ENCODE measurements at places on chromosomes 13 and 19. TPM values are rescaled to one million over a fixed set of nuclear protein-coding genes. Genes with fewer than 3 reads are reported as not detected.
A peak's percentile ranks its signal among the peaks of the same experiment; 100 is the strongest.

GRCh38 chr19:50829801-50830200 lies 3.6 kb downstream of the KLK15 start:
- DNase-seq, result no peak

Gene SH2D3A
- total RNA-seq, result 3.3 TPM

Gene SIGLEC10
- 500 TPM for total RNA-seq

Gene MED26
- 23.7 TPM for total RNA-seq

DNA sequence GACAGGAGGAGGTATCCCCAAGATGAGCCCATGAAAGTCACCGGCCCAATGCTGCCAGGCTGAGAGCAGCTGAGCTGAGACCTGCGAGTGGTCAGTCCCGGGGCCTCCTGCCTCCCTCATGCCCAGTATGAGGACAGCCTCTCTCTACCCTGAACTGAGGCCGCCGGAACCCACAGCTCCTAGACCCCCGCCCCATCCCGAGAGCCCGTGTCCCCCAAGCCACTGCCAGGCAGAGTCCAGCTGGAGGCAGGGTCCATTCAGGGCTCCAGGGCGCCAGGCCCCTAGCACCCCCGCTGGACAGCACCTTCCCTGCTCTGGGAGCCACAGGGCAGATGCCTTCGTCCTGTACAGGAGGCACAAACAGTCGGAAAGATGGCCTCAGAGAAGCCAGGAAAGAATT lies 38.7 kb downstream of the MLLT1 start:
- no peak for DNase-seq

GRCh38 chr19:10848230-10848856 lies at the start of gene C19orf38:
TSS of gene C19orf38 (plus strand) at chr19:10848415. CDS start at chr19:10848509, 94 bp downstream.
- no peak for DNase-seq

DNA sequence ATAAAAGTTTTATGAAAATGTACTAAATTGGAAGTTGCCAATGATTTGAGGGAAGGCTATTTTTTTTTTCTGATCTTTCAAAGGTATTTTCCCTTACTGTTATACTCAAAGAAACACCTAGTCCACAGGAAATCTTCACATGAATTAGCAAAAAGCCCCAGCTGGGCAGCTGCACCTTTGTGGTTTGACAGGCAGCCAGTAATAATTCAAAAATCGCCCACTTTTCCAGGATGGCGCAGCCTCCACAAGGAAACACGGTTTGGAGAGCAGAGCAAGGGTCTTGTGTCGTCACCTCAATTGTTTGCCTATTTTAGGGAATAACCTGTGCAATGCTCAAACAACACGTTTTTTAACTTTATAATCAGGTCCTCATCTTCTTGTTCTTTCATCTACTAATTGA lies 324.9 kb upstream of the GPC6 start:
- no peak for DNase-seq

Gene GPR12
- not detected for total RNA-seq

DNA sequence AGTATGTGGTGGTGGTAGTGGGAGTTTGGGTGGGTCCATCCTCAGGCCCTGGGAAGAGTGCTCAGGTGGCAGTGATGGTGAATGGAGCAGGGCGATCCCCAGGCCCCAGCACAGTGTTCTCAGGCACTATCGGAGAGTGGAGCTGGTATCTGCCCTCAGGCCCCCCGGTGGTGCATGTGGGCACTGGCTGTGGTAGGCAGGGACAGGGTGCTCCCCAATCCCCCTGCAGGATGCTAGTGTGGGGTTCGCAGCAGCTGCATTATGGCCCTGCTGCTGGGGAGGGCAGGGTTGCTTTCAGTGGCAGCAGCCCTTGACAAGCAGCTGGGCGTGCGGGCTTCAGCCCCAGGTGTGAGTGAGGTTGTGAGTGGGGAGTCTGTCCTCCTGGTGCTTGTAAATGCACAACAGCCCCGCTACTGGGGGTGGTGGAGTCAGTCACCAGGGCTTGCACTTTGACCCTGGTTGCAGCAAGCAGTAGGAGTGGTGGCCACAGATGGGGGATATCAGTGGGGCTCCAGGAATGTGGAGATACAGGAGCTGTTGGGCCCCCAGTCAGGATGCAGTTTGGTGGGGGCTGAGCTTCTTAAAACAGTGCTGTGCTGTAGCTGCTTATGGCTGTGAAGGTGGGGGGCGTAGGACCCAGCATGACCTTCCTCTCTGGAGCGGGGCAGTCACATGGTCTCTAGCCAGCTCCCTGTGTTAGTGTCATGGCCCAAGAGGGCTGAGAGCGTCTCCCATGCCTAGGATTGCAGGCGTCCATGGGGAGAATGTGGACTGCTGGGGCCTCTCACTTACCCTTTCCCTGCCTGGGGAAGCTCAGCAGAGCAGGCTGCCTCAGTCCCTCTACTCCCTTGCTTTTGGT lies 38.7 kb upstream of the ARHGEF7 start:
- DNase-seq, result peak; percentile 44

Gene IGSF23
- not detected for total RNA-seq

GRCh38 chr13:79084802-79085424 lies 321.1 kb downstream of the RBM26 start:
- DNase-seq, result no peak

DNA sequence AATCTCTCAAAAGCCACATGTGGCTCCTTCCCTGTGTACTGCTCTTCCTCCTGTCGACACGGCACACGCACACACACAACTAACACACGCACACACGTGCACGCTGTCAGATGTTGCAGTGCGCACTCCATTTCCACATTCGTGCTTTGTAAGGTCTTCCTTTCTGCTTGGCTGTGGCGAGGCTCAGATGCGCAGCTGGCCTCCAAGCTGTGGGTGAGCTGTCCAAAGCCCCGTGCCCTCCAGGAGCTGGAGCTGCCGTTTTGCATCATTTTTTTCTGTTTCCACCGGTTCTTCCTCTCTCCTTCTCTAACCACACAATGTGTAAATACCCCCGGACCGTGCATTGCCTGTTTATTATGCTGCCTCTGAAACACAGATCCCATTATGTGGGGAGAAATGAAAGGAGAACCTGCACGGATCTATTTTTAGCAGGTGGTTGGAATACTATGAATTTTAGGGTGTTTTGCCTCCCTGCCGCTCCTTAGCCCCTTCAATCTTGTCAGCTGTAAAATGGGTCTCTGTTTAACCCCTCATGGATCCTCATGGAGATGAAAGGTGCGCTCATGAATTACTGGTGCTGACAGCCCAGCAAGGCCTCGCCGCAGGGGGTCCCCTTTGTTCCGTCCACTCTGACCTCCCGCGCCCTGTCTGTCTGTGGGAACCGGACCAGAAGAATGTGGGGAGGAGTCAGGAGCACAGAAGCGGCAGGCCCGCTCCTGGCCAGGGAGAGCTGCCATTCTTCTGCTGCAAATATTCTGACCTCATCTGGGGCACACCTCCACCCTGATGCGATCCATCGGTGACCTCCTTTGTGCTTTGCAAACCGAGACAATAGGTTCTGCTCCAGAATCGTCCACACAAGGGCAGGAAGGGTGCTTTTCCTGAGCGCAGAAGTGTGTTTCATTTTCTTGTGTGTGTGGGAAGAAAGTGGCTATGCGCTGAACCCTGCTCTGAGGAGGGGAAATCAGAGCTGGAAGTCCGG lies 137.7 kb downstream of the SOX1 start:
- DNase-seq, result no peak

Gene FUZ
- 38.3 TPM for total RNA-seq

Gene DHRS12
- total RNA-seq, result 10.9 TPM

- no peak for DNase-seq
These were observed 27.2 kb downstream of the ADPRHL1 start for GRCh38 chr13:113425941-113426590.

DNA sequence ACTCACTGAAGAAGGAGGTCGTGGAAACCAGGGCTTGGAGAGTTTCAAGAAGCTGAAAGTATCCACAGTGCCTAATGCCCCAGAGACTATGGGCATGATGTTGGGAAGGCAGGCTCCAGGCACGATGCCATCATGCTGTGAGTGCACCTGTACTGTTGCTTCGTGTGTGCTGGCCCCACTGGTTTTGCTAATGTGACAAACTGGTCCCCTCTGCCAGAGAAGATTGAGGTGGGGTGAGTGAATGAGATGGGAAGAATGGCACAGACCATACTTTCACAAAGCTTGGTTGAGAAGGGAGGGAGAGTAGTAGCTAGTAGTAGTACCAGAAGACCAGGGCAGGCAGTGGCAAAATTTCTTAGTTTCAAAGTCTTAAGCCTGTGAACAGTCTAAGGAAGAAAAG lies 19.0 kb upstream of the POP4 start:
- DNase-seq, result no peak

DNA sequence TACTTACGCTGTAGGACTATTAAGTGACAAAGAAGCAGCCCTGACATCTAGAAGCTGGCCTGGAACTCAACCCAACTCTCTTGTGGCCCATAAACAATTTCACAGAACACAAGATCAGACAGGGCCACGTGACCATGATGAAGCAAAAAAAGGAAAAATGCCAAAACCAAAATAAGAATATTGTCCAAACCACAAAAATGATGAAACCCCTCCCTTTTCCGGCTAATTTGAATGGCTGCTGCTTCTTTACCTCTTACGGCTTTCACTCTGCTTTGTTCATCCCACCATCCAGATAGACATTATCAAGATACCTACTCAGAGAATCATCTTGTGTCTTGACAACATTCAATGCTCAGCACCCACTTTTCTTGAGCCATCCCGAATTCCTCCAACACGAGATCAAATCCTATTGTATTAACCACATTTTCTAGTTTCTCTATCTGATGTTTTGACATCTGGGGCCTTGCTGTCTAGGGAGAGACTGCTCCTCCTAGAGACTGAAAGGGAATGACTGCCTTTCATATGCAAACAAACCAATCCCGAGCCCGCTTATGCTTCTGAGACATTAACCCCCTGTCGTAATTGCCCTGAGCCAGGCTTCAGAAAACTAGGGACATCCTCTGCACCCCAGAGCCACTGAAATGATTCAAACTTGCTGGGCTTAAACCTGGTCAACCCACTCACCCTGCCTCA lies 186.3 kb downstream of the TDRD3 start:
- no peak for DNase-seq

Measured in Karpas-422 (cell line).